ENCODE measurements at places on chromosomes 11 and 22.

- no peak for DNase-seq
Measured at GRCh38 chr11:126135235-126136176, 72.8 kb upstream of the CDON start.

GRCh38 chr11:5021996-5022395, 24.3 kb upstream of the OR52J3 start:
- DNase-seq, result no peak

GRCh38 chr11:128472128-128473089, 114.9 kb downstream of the ETS1 start:
- no peak for DNase-seq

DNA sequence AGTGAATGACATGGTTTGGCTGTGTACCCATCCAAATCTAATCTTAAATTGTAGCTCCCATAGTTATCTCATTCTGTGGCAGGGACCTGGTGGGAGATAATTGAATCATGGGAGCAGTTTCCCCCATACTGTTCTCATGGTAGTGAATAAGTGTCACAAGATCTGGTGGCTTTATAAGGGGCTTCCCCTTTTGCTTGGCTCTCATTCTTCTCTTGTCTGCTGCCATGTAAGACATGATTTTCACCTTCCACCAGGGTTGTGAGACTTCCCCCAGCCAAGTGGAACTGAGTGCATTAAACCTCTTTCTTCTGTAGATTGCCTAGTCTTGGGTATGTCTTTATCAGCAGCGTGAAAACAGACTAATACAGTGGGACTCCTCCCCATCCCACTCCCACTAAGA, 11.1 kb downstream of the OR5A2 start:
- DNase-seq, result no peak

DNA sequence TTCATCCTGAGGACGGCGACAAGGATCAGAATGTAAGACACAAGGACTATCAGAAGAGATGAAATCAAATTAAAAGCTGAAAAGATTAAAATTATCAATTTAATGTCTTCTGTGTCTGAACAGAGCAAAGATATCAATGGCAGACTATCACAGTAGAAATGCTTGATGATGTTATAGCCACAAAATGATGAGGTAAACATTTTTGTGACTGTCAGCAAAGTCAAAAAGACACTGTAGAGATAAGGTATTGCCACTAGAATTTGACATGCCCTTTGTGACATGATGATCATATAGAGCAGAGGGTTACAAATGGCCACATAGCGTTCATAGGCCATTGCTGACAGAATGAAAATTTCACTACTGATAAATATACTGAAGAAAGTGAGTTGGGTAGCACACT, 12.2 kb downstream of the OR5J2 start:
- DNase-seq, result no peak

GRCh38 chr11:1087961-1088926, 13.6 kb downstream of the MUC2 start:
- DNase-seq, result no peak

DNA sequence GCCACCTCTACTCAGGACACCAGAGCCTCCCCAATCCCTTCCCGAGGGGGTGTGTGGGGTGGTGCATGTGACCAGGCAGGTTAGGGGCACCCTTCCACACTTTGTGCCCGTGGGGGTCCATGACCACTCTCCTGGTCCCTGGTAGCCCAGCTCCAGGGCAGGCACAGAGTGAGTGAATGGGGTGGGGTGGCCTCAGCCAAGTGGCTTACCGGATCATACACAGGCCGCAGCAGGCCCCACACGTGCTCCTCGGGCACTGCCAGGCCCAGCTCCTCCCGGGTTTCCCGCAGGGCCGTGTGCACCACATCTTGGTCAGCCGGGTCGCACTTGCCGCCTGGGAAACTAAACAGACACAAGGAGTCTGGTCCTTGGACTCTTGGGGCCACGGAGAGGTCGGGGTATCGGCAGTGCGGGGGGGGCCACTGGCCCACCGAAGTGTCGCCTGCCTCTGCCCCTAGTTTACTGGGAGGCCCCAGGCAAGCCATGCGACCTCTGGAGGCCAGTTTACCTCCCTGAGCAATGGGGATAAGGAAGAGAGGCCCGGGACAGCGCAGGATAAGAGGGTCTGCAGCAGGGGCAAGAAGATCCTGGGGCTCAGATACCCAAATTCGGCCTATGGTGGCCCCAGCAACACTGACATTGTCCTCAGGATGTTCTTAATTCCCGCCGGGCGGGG, 889 bp downstream of the NUDT8 start:
- DNase-seq, result no peak

DNA sequence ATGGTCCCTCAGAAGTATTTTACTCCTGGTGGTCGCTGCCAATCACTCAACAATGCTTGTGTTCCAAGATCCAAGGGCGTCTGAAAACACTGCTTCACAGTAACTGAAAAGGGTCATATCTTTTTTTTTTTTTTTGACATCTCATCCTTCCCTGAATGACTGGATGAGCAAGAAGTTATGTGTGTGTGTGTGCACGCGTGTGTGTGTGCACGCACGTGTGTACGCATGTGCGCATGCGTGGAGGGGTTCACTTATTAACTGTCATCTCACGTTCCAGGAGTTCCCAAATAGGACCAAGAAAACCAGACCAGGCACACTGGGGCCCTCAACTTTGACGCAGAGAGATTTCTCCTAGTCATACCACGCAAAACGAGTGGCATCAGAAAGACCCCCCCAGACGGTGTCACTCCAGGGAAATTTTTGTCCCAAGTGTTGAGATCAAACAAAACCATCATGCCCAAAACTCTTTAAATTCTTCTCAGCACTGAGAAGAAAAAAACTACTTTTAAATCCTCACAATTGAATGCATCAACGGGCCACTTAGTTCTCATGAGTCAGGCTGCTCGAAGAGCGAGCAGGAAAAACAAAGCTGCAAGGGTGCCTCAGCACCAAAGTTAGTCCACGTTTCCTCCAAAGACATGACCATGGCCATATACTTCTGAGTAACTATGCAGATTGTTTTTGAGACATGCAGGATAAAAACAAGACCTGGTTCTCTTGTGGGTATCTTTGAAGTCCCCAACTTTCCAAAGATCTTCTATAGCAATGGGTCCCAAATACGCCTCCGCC, 12.9 kb downstream of the MN1 start:
- DNase-seq, result no peak

DNA sequence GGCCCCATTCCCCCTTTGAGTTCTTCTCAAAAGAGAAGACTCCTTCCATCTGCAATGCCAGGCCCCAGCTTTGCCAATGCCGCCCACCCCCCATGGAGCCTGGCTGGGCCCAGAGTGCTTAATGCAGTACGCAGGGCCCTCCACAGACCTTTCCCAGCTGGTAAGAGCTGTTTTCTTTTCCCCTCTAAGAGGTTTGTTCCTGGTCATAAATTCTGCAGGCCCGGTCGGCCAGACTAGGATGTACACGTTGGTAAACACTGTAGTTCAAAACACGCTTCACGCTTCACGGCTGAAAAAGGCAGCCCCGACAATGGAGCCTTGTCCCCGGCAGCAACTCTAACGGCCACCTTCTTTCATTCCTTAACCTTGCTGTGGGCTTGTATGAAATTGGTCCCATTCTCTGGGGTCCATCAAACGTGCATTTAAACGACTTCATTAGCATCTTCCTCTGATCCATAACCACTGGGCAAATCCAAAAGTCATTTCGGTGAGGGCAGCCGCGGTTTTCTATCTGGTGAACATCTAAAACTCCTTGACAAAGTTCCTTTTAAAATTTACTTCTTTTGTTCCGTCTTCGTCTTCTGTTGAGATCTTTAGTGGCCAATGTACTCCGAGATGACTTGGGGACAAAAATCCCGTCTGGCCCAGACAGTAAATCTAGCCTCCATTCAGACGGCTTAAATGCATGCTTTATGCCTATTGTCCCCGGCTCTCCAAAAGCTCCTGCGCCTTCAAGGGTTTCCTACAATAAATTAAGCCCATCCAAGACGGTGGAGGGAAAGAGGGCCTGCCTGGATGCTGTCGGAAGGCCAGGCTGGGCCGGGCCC, 60.0 kb upstream of the MYEOV start:
- DNase-seq, result no peak

DNA sequence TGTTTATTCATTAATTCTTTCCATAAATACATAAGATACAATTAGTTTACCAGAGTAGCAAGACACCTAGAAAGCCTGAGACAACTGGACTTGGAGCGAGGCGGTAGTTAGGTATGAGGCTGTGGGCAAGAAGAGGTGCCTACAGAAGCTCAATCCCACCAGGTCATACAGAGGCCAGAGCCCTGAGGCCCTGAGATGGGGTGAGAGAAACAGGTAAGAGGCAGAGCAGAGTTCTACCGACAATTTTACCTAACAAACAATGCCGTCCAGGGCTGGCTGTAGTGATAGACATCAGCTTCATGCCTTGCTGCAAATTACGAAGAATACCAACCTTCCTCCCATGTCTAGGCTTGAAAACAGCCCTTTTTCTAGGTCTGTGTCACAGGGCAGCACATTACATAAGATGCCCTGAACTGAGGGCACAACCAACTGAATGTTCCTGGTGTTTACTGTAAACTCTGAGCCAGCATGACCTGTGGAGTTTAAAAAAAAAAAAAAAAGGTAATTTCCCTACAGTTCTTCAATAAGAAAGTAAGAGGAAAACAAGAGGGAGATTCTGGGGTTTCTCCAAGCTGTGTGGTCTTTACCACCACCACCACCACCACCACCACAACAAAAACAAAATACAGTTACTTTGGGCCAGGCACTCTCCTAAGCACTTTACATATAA, 105.8 kb downstream of the GAB2 start:
- no peak for DNase-seq

- no peak for DNase-seq
Measured at GRCh38 chr11:65471447-65471891, 27.4 kb upstream of the MALAT1 start.

GRCh38 chr11:6353367-6353987, 33.2 kb upstream of the CAVIN3 start:
- DNase-seq, result peak; percentile 36

GRCh38 chr11:475941-476340, 25.9 kb downstream of the PTDSS2 start:
- no peak for DNase-seq

DNA sequence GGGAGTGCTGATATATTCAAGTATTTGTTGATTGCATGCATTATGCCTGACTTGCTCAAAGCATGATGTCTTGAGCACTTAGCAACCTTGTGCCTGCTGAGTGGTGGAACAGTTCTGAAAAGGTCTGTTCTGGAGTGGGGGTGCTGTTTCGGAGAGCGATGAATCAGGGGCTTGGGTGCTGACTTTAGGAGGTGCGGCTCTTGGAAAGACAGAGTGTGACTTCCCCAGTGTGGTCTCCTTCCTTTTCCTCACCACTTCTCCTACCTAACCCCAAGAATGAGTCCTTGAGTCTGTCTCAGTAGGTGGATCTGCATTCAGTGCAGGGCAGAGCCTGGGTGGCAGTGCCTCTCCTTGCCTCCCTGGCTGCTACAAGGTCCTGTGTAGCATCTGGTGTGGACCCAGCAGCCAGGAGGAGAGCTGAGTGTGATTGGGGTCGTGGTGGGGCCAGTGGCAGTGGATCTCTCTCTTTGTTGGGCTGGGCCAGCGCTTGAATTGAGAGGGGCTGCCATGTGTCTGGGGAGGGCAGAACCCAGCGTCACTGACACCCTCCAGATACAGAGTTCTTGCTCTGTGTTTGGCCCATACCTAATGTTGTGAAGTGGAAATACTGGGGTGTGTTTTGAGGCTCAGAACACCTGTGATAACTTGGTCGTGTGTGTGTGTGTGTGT, 35.9 kb downstream of the ST3GAL4 start:
- no peak for DNase-seq

- no peak for DNase-seq
Measured at GRCh38 chr11:12842933-12843636, 166.0 kb upstream of the RASSF10 start.

- no peak for DNase-seq
Measured at GRCh38 chr11:128343870-128344269, 243.5 kb downstream of the ETS1 start.
